ENCODE measurements at places on chromosomes 2 and 18. TPM values are rescaled to one million over a fixed set of nuclear protein-coding genes. Genes with fewer than 3 reads are reported as not detected.

Gene PLGLB2
- 7.3 TPM for total RNA-seq

- DNase-seq: no peak
These were observed 57.2 kb downstream of the TTC39C start for GRCh38 chr18:24071779-24072178.

GRCh38 chr2:42073739-42074503 lies 26.1 kb downstream of the PKDCC start:
- DNase-seq: no peak

DNA sequence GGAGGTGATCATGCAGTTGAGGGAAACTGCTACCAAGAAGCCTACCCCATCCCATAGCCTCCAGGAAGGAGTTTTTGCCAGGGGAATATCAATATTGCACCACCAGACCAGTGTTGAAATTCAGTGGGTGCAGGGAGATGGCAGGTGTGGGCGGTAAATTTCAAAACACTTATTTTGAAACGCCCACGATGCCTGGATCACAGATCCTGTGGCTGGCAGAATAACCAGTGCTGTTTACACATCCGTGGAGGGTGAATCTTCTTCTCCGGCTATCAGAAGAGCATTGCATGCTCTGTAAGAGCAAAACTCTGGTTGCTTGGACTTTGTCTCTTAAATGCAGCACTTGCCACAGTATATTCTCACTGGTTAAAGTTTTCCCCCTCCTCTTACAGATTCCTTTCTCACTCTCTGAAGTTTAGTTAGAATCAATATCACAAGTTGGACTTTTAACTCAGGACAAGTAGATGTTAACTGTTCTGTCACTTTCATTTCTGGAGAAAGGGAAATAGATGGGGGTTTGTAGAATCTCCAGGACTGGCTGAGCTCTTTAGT lies 70.5 kb upstream of the ZCCHC2 start:
- DNase-seq: no peak

All from cerebellum (tissue), 4 donors.